Uterus (tissue), 4 donors: ENCODE measurements at places on chromosomes 12 and 14.

DNA sequence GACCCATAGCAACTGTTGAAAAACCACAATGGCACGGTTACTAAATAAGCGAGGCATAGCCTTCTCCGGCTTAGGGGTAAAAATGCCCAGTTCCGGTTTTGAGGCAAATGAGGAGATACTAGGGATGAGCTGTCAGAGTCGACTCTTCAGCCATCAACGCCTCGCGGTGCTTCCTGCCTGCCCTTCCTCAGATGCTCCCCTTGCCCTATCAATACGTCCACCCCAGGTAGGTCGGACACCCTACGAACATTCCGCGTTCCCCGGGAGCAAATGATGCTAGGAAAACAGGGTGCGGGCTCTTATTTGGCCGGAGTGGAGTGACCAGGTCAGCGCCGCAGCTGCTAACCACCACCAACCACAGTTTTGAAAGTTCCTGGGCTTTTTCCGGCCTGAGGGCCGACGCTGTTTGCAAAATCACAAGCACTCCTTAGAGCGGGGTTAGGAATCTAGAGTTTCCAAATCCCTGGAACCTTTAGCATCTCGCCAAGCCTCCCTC lies 1.2 kb downstream of the SRSF9 start:
- peak; percentile 28 for DNase-seq

GRCh38 chr12:104855599-104855998 lies 102.5 kb downstream of the SLC41A2 start:
- no peak for DNase-seq

DNA sequence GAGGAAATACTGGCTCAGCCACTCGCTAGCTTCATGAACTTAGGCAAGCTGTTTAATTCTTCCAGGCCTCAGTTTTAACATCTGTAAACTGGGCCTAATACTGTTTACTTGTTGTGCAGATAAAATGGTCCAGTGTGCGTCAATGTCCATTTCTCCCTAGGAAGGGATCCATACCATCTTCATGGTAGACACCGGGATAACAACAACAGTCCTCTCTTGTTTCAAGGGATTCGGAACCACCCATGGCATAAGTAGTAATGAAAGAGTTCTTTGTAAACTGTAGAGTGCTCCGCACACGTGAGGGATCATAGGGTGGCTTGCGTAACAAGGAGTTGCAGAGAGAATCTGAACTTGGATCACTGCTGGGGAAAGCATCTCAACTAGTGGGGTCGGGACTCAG lies 17.3 kb upstream of the CHGA start:
- no peak for DNase-seq

DNA sequence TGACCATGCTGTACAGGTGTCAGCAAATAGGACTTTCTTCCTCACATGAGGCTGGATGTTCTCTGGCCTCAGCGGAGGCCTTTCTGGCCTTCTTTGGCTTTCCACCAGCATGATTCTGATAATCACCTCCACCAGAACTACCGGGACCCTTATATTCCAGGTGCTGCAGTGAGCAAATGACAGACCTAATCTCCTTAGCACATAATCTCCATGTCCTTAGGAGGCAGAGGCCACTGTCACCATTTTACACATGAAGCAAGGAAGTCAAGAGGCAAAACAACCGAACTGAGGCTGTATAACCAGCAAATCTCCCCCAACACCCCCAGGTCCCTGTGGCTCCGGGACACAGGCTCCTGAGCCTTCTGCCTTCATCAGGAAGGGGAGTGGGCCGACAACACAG lies 91.2 kb downstream of the ITPK1 start:
- no peak for DNase-seq

DNA sequence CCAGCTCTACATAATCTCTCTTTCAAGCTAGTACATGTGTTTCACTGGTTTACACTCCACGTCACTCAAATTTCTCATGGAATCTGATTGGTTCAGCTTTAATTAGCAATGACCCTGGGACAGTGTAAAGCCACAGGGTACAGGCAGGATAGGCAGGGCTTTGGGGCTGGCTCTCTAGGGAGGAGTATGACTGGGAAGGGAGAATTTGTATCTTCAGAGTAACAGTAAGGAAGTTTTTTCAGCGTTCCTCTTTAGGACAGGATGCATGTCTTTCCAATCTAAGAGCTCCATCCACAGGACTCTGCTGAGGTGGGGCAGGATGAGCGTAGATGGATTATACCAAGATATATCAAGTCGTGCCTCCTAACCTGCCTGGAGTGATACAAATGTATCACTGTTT lies 112.0 kb upstream of the CLEC14A start:
- DNase-seq = no peak
